NCI-H2081 treated with DMSO at 0.1 percent for 48 hours (cell line): ENCODE measurements at places on chromosomes 13 and 19.
A peak's percentile ranks its signal among the peaks of the same experiment; 100 is the strongest.

GRCh38 chr13:98411617-98412265, 165.2 kb downstream of the STK24 start:
- DNase-seq, result no peak

- DNase-seq, result no peak
These were observed 97.4 kb downstream of the ARHGEF7 start for GRCh38 chr13:111212517-111212873.

GRCh38 chr13:48592688-48593049, 59.8 kb upstream of the RCBTB2 start:
- no peak for DNase-seq

- no peak for DNase-seq
These were observed at the start of gene FBXO27 for GRCh38 chr19:39032063-39032918. Gene FBXO27 (minus strand): TSS chr19:39032549. CDS start chr19:39032227, 322 bp downstream.

DNA sequence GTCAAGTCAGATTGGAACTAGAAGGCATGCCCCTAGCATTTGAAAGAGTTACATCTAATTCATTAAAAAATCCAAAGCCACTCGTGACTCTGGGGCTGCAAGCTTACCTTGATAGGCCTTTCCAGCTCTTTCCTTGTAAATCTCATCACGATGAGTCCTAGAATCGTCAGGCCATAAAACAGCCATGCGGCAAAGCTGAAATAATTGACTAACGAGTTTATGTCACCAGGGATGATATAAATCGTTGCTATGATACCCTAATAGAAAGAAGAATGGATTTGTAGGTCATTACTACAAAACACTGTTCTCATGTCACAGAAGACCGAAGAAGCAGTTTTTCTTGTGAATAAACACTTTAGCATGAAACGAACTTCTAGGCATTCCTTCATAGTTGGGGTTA, 27.5 kb downstream of the SLC7A9 start:
- DNase-seq, result no peak

DNA sequence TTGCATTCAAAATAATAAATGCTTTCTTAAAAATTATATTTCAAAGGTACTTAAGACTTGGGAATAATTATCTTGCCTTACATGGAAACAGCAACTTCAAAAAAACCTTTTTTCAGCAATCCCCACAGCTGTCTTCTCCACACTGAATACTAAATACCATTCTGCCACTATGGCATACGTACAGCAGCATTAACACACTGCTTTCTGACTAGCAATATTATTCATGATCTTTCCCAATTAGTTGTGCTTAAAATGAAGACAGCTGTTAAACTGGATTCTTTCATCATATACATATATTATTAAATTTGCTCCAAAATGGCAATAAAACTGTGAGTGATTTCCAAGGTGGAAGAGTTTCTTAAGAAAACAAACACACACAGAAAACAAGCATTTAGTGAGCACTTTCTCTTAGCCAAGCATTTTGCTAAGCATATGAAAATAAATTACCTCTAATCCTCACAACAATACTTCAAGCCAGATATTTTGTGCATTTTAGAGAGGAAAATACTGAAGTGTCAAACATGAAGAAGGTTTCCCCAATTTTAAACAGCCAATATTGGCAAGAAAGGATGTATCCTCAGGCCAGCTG, 609.5 kb downstream of the SLITRK1 start:
- no peak for DNase-seq

DNA sequence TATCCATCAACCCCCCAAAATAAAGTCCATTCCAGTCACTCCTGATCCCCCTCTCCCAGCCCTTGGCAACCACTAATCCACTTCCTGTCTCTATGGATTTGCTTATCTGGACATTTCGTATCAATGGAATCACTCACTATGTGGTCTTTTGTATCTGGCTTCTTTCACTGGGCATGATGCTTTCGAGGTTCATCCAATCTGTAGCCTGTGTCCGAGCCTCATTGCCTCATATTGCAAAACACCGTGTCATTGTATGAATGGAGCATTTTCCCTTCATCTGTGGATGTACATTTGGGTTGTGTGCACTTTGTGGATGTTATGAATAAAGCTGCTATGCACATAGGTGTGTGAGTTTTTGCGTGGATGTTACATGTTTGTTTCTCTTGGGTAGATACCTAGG, 1.4 kb upstream of the FZR1 start:
- DNase-seq, result no peak

- DNase-seq, result no peak
These were observed 148.3 kb downstream of the POSTN start for GRCh38 chr13:37450276-37450675.

- DNase-seq, result no peak
These were observed 116.6 kb upstream of the UQCRFS1 start for GRCh38 chr19:29329460-29330134.

DNA sequence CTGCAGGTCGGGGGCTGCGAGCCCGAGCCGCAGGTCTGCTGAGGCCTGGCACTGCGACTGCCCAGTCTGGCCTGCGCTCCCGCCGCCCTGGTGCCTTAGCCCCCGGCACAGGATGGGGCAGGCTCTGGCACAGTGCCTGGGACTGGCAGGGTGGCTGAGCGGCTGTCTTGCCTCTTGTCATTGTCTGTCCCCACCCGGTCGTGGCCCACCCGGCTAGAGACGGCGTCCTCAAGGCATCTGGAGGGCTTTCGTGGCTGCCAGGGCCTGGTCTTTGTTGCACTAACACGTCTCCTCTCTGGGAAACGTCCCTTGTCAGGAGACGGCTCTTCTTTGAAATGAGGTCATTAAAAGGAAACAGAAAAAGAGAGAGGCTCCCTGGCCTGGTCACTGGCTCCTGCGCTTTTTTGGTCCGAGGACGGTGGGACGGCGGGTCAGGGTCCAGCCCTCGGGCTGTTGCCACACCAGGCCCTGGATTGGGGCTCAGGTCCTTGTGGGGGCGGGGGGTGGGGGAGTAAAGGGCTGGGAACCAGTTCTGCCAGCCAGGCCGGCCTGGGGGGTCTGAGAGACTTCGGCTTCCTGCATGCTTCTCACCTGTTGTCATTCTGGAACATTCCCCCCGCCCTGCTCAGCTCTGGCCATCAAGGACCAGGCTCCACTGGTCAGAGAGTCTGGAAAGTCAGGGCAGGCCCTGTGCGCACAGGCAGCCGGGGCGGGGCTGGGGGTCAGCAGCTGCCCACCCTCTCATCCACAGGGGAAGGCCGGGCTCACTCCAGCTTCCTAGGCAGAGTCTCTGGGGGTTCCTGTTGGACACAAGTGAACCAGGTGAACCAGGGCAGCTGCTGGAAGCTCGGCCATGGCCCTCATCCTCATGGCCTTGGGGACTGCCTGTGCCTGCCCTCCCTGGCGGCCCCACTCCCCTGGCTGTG, 6.2 kb upstream of the ZNF554 start:
- DNase-seq, result no peak

GRCh38 chr19:51777570-51778462, 16.8 kb downstream of the FPR2 start:
- no peak for DNase-seq

DNA sequence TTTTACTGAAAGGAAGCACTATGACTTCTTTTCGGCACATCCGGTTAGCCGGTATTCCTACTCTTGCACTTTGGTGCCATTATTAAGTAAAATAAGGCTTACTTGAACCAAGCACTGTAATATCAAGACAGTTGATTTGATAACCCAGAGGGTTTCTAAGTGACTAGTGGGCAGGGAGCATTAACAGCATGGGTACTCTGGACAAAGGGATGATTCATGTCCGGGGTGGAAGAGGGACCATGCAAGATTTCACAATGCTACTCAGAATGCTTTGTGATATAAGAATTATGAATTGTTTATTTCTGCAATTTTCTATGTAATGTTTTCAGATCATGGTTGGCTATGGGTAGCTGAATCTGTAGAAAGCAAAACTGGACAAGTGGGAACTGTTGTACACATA, 282.1 kb downstream of the TDRD3 start:
- DNase-seq, result no peak

- peak; percentile 45 for DNase-seq
These were observed at the start of gene PEX11G for GRCh38 chr19:7488736-7489353. Gene PEX11G (minus strand): TSS chr19:7489035. CDS start chr19:7489010, 25 bp downstream.

GRCh38 chr13:109090796-109091195, 461.4 kb downstream of the MYO16 start:
- peak; percentile 25 for DNase-seq

DNA sequence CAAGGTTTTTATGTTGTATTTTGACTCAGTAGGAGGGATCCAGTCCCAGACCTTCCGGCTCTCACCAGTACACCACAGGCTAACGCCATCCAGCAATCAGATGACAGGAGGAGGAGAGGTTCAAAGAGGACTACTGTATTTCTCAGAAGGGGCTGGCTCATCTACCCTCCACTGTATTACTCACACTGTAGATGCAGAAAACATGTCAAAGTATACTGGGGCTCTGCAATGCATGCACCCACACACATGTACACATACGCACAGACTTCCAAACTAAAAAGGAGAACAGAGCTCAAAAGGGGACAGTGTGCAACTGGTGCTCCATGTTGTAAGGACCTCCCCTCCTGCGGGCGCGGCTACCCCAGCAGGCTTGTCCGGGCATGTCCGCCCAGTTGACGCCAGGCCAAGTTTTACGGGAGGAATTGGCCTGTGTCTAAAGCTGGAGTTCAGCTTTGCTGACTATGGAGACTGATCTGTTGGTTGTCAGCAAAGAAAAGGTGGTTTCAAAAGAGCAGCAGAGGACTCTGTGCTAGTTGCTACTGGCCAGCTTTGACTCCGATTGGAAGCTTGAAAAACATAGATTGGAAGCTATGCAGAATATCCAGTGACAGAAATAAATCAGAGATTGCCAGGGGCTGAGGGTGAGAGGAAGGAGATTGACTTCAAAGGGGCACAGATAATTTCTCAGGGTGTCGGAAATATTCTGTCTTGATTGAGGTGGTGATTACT, 314.2 kb downstream of the DLEU7 start:
- no peak for DNase-seq

GRCh38 chr19:38266981-38267597, 2.7 kb downstream of the SPINT2 start:
- DNase-seq, result no peak

GRCh38 chr19:11639245-11639601, 41.9 kb downstream of the ZNF627 start:
- DNase-seq, result no peak
